ENCODE measurements at places on chromosomes 2 and 18.

DNA sequence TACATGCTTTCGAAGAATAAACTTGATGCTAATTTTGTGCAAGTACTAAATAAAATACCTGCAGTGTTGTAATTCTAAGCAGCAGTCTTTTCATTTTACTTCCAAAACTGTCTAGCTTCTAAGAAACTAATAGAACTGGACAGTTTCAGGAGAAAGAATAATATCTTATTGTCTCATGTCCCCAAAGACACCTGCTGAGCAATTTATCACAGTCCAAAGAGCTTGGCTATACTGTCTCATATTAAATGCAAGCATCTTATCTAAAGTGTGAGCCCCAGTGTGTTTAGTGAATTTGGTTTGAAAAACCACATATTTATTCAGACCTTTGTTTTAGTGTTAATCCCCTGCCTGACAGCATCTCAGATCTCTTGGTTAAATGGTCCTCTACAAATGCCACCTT lies 374.3 kb downstream of the TMX3 start:
- no peak for DNase-seq

- DNase-seq = no peak
Measured at GRCh38 chr18:30469091-30469490, 573.5 kb downstream of the DSC3 start.

- no peak for DNase-seq
Measured at GRCh38 chr2:44560941-44561340, 199.2 kb downstream of the CAMKMT start.

DNA sequence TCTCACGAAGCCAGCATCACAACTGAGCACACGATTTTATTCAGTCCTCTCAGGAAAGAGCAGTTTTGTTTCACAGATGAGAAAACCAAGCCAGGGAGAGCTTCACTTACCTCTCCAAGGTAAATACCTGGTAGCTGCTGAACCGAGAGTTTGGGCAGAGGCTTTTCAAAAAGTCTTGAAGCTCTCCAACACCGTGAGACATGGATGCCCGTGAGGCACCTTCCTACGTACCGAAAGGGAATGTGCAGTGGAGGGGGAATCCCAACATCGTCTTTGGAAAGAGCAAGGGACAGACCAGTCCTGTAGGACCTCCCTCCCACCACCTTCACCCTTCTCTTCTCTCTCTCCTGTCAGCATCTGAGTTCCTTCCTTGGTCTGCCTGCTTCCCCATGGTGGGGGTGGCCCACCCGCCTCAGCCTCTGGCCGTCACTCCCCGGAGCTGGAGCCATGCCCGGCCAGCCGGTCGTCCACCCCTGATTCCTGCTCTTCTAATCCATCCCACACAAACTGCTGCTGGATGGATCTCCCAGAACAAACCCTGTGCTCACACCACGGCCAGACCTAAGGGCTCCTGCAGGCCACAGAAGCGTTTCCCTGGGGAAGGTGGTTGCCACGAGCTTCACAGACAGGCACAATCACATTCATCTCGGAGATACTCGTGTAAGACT lies 97.3 kb upstream of the SNTG2 start:
- no peak for DNase-seq

DNA sequence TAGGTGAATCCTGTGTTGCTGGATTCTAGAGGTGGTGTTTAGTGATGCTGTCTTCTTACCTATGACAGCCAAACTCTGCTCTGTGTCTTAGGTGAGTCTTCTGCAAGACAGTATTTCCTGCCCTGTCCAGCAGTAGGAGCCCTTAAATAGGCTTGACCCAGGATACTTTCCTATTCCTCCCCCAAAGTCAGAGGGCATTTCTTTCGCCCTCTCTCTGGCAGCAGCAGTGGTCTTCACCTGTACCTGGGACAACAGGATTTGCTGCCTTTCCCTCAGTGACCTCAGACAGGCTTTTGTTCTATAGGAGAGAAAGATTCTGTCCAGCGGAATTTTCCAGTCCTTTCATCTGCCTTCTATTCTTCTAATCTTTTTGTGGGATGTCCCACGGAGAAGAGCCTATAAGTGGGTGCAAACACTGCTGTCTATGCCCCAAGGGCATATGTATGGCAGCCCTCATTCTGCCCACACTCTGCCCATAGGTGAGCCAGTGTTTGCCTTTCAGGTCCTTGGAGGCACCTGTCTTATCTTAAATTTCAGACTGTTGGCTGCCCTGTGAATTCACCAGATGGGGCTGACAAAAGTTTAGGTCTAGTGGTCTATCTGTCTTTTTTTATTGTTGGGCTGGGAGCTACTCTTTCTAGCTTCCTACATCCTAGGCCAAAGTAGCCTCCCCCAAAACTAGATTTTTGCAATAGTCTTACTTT lies 177.3 kb upstream of the SPOPL start:
- no peak for DNase-seq

DNA sequence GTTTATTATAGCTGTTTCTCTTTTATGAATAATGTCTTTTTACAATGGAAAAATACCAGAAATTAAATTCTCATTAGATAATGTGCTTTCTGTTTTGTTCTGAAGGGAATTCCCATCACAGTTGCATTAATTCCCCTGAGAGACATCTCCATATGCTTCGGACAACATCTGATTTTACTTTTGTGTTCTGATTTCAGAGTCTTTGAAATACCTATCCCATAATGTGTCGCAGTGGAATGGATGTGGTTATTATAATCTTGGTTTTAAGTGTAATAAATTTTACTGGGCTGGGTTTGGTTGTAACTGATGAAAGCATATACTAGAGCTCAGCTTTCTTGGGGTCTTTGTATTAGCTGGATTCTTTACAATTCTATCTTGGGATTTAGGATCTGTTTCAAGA lies 12.5 kb downstream of the SPTBN1 start:
- no peak for DNase-seq

DNA sequence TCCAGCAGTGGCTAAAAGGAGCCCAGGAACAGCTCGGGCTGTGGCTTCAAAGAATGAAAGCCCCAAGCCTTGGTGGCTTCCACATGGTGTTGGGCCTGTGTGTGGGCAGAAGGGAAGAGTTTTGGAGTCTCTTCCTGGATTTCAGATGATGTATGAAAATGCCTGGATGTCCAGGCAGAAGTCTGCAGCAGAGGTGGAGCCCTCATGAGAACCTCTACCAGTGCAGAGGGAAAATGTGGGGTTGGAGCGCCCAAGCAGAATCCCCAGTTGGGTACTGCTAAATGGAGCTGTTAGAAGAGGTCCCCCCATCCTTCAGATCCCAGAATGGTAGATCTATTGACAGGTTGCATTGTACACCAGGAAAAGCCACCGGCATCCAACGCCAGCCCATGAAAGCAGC lies 412.1 kb downstream of the TDRD15 start:
- no peak for DNase-seq

DNA sequence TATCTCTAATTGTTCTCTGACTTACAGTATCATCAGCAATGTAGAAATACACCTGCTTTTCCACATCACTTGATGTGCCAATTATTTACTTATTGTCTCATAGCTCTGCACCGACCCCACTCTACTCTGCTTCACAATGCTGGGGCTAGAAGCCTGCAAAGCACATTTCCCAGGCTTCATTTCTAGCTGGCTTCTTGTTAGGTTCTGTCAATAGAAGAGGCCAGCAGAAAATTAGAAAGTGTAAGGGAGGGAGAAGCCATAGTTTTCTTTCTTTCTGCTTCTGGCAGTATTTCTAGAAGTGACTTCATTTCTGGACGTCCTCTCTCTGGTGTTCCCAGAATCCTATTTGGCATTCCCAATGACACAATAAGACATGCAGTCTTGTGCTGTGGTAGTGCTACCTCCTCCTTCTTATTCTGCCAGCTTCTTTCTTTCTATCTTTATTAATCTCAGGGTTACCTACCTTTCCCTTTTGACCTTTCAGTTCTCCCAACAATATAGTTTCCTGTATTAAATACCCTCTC lies 12.5 kb upstream of the TANC1 start:
- no peak for DNase-seq

GRCh38 chr18:54080858-54081257 lies 143.6 kb downstream of the MBD2 start:
- no peak for DNase-seq

DNA sequence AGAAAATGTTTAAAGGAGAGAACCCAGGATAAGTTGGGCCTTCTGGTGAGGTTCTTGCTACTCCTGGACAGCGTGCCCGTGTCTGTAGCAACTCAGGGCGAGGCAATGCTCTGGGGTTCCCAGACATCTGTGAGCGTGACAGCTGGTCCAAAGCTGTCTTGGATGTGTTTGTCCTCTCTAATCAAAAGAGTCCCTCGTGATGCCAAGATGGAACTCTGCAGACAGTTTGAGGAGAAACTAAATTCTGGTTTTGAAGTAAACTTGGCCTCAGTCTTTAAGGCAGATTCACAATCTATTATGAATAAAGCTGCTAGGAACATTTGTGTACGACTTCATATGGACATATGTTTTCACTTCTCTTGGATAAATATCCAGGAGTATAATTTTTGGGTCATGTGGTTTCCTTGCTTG lies 47.3 kb downstream of the TMEM17 start:
- DNase-seq = no peak

DNA sequence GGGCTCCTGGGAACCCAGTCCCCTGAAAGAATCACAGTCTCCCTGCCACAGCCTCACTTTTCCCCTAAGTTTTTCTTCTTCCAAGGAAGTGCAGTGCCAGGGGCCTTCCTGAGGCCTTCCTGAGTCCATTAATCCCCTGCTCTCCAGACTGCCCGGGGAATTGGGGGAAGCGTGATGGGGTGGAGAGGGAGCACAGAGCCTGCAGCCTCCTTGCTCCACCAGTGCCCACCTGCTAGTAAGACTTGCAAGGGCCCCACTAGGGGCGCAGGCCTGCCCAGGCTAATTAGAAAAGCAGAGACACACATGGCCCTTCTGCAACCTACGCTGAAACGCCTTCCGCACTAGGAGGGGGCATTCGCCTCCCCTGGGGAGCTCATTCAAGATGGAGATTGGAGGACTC lies 110.6 kb downstream of the MRO start:
- DNase-seq = no peak

DNA sequence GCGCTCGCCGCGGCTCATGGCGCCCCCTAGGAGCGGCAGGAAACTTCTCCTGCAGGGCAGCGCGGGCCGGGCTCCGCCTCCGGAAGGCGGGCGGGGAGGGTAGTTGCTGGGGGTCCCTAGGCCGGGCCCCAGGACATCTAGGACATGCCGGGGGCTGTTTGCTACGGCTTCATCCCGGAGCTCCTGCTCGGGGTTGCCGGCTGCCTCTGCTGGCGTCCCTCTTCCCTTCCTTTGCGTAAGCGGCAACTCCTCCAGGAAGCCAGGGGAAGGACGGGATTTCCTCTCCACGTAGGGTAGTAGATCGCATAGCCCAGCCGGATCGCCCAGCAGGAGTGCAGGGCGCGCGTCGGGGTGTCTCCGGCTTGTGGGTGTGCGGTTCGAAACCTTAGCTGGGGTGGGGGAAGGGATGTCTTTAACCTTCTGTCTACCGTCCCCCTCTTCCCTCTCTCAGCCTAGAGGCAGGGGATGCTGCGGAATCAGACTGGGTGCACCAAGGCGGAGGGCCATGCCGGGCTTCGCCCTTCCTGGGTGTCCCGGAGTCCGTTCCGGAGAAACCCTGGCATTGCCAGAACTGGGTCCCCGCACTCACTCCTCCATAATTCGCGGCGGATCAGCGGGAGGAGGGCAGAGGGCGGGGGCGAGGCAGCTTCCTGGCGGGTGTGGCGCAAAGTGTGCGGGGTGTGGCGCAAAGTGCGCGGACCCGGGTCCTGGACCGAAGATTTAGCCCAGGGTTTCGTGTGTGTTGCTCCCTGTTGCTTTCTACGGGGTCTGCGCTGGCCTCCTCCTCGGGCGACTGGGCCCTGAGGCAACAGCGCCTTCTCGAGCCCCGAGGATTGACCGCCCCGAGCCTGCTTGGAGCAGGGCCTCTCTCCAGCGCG lies 12.2 kb upstream of the SKOR2 start:
- DNase-seq = no peak

GRCh38 chr2:144010096-144010836 lies 509.7 kb downstream of the ZEB2 start:
- DNase-seq = no peak

GRCh38 chr2:150465703-150466569 lies 21.5 kb downstream of the RND3 start:
- no peak for DNase-seq

GRCh38 chr2:220104871-220105351 lies 477.5 kb downstream of the SLC4A3 start:
- no peak for DNase-seq

- DNase-seq = no peak
Measured at GRCh38 chr2:12847694-12848575, 131.2 kb downstream of the TRIB2 start.

DNA sequence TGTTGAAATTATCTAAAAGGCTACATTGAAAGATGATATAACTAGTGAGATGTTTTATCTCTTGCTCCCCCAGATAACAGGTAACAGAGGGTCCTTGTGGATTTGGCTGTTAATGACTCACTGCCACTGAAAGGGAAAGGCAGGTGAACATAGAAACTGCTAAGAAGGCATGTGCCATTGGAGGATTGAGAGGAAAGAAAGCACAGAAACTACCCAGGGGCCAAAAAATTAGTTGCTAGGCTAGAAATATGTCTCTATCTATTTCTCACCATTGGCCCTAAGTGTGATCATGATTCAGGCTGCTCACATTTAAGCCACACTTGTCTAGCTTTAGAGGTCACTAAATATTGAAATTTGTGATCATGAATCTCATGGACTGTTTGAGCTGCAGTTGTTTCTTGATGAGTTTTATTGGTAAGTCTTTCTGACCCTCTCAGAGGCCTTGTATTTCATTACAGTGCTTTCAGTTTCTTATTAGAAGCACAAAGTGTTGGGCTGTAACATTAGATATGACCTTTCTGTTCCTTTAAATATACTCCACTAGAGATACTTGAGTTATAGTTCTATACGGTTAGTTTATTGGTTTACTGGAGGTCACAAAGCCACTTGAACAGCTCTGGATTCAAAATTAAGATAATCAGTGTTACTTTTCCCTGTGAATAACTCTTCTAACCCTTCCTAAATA lies 26.2 kb downstream of the NAB1 start:
- DNase-seq = no peak

DNA sequence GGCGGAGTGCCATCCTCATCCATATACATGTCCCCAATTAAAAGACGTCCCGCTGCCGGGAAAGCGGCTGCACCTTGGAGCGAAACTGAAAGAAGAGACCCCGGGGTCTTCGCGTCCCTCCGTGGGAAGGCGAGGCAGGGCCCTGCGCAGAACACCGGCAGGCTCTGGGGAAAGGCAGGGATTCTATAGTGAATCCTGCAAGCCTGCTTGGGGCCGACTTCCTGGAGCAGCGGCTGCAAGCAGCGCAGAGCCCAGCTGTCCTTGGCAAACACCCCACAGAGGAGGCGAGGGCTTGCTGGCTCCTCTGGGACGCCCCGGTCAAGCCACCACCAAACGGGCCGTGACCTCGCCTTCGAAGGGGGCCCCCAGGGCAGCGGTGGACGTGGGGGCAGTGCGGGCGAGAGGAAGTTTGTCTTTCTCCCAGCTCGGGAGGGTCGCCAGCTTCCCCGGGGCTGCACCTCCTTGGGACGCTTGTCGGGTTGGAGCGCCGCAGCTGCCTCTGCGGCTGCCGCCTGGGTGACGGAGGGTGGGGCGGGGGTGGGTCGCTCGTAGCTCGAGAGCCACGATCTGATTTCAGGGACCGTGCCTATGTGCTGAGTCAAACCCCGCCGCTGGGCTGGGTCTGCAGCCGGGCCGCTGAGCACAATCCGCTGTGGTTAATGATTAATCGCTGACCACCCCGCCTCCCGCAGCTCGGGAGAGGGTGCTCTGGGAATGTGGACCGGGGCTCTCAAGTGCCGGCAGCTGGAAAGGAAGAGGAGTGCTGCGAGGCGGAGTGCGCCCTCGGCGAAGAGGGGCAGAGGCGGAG lies 486 bp upstream of the GPR39 start:
- no peak for DNase-seq

GRCh38 chr2:232339121-232340081 lies 39.1 kb upstream of the ALPP start:
- DNase-seq = no peak

- no peak for DNase-seq
Measured at GRCh38 chr2:1665761-1666505, 78.4 kb downstream of the PXDN start.

GRCh38 chr2:19471491-19471890 lies 113.1 kb upstream of the OSR1 start:
- DNase-seq = no peak
